Dermis blood vessel endothelial cell (primary cell): ENCODE measurements at places on chromosomes 12 and 14.

DNA sequence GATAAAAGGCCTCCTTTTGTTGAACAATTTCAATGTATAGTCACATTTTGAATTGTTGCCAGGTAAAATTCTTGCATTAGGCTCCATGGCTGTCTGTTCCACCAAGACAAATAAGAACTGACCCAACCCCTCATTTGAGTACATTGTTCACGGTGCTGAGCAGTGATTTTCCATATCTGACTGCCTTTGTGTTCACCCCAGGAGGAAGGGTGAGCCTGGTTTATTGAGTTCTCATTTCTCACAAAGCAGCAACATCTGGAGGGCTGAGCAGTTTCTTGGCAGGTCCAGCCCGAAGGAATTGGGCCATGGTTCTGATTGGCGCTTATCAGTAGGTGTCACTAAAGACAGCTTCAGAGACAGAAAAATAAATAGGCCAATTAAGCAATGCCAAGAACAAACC is 149.1 kb downstream of the BMP4 start:
- DNase-seq = peak; percentile 53

GRCh38 chr14:69673104-69673503 is 61.7 kb downstream of the SUSD6 start:
- DNase-seq = no peak

DNA sequence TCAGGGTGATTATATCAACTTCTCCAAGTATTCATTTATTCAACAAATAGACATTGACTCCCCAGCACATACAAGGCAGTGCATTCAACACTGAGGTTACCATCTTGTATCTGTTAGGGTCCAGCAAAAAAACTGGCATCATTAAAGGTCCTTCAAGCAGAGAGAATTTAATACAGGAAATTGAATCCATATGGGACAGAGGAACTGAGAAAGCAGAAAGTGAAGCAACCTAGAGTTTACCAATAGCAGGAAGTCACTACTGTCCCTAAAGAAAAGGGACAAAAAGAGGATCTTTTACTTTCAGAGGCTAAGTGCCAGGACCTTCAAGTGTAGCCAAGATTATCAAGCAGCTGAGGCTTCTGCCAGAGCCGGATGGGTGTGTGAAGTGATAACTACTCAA is 237.8 kb upstream of the TBX3 start:
- DNase-seq = no peak

- no peak for DNase-seq
These were observed 345.9 kb downstream of the BCL11B start for GRCh38 chr14:98926146-98926545.

DNA sequence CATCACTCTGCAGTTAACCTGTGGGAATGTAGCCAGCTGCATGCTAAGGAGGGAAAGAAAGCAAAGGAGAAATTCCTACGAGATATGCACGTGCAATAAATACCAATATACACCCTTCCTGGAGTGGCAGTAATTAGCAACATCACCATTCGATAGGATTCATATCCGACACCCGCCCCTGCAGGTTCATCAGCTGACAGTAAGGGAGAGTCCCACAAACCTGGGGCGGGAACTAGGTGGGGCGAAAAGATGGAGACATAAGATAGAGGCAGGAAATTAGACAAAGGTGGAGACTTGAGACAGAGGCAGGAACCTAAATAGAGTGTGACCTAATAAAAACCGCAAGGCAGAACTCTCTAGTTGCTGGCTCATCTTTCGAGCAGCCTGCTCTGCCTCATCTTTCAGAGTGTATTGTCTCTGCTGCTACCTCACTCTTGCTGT is 51.6 kb downstream of the PLEKHG3 start:
- no peak for DNase-seq

DNA sequence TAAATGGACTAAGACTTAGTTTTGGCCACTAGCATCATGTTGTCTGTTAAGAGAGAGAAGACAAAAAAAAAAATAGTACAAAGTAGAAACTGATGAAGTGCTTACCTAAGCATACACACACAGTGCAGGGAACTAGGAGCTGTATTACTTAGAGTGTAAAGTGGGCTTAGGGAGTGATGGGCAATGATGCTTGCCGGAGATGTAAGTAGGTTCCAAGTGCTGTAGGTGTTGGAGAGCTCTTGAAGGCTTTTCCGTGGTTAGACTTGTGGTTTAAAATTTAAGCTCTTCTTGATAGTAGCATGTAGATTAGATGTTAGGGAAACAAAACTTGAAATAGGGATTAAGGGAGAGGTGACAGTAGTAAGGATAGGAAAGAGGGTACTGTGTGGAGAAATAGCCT is 34.7 kb downstream of the MIA2 start:
- peak; percentile 21 for DNase-seq

DNA sequence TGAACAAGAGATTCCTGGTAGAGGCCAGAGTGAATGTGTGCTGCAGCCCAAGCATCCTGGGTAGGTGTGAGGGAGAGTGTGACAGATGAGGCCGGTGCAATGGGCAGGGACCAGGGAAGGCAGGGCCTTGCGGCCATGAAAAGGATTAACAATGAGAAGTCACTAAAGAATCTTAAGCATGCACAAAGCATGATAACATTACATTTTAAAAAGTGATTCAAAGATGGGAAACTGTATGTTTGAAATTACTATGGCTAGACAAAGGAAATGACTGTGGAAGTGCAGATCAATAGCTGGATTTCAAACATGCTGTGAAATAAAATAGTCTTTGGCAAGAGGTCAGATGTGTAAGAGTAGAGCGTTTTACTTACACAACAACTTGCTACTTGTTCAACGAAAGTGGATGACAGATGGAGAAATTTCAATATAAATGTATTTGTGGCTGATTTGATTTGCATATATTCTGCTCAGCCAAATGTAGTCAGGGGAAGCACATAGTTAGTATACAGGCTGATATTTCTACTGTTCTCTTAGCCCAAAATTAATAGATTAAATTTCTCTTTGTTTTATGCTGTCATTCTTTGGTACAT is 175.5 kb downstream of the CCDC59 start:
- no peak for DNase-seq

GRCh38 chr12:108567406-108568337 is 5.3 kb downstream of the ISCU start:
- peak; percentile 47 for DNase-seq

GRCh38 chr12:117089463-117089862 is 9.8 kb downstream of the TESC start:
- DNase-seq = no peak

- peak; percentile 16 for DNase-seq
These were observed 23.7 kb upstream of the SLC2A3 start for GRCh38 chr12:7959701-7960121.

DNA sequence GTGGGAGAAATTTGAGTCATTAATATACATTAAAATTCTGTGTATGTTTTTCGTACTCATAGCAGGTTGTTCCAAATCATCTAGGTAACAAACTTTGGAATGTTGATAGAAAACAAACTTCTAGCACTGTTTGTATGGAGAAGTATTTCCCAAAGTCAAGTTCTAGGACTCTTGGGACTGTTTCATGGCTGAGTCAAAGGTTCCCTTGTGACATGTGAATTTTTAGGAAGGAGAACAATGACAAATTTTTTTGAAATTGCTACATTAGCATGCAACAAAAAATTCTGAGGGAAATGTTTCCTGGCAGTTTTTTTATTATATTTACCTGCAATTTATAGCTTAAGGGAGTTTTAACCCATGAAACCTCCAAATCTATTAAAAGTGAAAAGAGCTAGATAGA is 73.8 kb downstream of the RASSF8 start:
- no peak for DNase-seq

GRCh38 chr12:15732341-15733061 is 56.7 kb downstream of the EPS8 start:
- no peak for DNase-seq

DNA sequence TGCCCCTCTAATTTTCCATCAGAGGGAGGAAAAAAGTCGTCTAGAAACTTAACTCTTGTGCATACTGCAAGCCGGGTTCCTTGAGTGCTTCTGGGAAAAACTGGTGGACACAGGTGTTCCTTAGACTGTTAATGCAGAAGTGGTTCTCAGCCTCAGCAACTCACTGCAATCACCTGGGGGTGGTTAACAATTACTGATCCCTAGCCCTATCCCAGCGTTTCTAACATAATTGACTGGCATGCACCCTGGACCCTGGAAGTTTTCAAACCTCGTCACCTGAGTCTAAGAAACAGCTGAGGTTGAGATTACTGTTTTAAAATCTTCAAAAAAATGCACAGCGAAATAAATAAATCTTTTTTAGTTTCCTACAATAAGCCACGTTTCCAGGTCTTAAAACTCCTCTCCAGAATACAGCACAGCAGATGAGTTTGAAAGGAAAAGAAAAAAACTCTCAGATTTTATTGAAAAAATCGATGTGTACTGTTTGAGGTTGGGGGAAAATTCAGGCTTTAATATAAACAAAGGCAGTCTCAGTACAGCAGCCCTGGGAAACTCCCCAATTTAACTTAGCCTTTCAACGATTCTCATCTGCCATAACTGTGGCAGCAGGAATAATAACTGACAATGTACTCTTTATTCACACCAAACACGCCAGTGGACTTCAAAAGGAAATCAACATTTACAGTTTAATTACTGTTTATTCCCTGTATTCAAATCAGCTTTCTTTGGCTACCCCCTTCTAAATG is 45.4 kb downstream of the PHLDA1 start:
- DNase-seq = peak; percentile 38

GRCh38 chr12:102417055-102417454 is 63.3 kb downstream of the IGF1 start:
- DNase-seq = no peak

DNA sequence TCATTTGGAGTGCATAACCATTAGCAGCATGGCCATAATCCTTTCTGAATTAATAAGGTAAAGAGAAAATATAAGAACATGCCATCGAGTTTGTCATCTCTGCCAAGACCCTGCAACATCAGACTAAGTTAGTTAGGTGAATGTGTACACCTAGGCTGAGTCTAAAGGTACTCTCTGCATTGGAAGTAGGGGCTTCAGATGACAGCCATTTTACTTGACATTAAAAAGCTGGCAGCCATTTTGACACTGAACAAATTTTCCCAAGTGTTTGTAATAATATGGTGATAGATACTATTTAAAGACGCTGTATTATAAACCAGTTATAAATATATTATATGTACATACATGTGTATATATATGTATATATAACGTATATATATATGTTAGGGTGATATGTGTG is 79.0 kb downstream of the SUDS3 start:
- DNase-seq = no peak

- peak; percentile 10 for DNase-seq
These were observed 366.0 kb upstream of the RGS6 start for GRCh38 chr14:71566276-71566675.
